G401 (cell line): ENCODE measurements at places on chromosomes 2 and 18. TPM values are rescaled to one million over a fixed set of nuclear protein-coding genes. Genes with fewer than 3 reads are reported as not detected.

The LAMA3 gene
- 0.43 and 0.44 TPM in 2 replicates for total RNA-seq

The DSC3 gene
- total RNA-seq = not detected in 2 replicates

- DNase-seq = no peak
Measured at GRCh38 chr2:41241325-41242000, 789.6 kb upstream of the SLC8A1 start.

GRCh38 chr2:10688921-10689807 is 611 bp downstream of the NOL10 start:
- peak; percentile 3 for DNase-seq

- no peak for DNase-seq
Measured at GRCh38 chr2:219469186-219469724, 29.4 kb upstream of the GMPPA start.

- DNase-seq = no peak
Measured at GRCh38 chr18:76323891-76324290, 171.2 kb downstream of the ZNF516 start.

DNA sequence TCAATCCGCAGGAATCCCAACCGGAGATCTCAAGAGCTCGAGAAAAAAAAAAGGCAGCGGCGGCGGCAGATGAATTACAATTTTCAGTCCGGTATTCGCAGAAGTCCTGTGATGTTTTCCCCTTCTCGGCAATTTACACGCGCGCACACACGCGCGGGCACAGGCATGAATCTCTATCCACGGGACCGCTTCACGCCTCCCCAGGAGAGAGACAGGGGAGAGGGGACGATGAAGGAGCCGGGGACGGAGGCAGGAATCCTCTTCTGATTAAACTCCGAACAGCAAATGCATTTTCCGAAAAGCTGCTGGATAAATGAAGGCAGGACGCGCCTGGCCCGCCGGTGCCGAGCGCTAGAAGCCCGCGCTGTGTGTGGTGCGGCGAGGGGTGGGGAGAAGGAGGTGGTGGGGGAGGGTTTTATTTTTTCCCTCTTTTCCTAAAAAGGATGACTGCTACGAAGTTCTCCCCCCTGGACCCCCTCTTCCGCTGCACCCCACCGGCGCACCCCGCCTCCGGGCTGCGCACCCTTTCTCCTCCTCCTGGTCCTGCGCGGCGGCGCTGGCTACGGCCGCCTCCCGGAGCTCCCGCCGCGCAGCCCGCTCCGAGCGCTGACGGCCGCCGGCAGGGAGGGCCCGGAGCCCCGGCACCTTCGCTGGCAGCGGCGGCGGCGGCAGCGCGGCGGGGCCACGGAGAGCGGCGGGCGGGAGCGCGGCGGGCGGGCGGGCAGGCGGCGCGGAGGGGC is at the start of gene BCL2:
BCL2 (minus strand) TSS at position 387 of the 740 bp plus-strand sequence.
- DNase-seq = peak; percentile 55

DNA sequence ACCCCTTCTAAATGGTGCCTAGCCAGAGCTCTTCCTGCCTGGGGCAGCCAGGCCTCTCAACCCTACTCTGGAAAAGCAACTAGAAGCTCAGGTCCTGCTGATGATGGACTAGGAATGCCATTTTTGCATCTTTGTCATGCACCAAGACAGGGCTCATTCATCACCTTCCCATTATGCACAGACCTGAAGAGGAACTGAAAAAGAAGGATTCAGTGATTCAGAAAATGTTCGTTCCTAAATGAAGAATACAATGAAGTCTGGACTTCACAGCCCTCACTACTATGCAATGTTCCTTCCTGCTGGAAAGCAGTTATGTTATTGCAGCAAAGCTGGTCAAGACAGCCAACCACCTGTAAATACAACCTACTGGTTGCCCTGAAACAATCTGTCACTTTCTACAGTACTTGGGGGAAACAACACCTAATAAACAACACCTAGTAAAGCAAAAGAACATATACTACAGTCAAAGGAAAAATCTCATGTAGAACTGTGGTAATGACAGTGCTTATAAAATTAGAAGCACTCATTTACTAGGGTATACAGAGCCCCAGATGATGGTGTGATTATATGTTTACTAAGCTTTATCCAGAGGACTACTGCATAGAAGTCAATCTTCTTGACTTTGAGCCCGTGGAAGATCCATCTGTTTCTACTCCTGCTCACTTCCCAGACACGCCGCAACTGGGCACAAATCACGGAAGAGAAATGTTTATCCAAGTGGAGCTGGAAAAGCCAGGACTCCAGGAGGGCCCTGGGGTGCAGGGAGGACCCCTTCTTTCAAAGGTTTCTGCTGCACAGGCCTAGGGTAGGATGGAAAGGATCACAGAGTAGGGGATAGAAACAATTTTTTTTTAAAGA is 103.1 kb upstream of the THOC1 start:
- DNase-seq = no peak

DNA sequence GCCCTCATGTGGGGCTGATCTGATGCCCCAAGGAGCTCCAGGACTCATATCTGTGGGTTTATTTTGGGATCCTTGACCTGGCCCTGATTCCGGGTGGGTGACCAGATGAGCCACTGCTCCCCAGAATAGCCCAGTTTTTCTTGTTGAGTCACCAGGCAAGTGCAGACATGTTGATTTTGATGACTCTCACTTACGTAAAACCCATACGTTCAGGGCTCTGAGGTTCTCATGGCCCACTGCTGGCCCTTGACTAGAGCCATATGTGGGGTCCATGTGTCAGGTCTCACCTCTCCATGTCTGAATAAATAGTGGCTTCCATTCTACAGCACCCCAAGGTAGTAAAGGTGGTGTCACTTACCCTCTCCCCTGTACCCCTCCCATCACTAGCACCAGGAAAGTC is 41.9 kb downstream of the CDC42EP3 start:
- no peak for DNase-seq

DNA sequence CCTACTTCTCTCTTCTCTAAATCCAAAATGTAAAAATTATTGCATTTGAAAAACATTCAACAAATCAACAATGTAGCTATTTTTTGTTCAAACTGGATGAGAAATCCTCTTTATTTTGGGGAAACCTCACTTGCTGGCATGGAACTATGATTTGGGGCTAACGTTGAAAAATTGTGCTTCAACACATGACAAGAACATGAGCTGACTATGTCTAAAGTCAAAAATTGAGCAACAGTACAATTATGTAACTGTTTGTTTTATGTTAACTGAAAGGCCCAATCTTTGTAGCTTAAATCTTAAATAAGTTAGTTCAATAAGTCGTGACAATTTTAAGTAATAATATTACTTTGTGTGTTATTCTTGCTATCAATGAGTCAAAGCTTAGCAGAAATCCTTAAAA is 67.3 kb downstream of the TMEFF2 start:
- no peak for DNase-seq

DNA sequence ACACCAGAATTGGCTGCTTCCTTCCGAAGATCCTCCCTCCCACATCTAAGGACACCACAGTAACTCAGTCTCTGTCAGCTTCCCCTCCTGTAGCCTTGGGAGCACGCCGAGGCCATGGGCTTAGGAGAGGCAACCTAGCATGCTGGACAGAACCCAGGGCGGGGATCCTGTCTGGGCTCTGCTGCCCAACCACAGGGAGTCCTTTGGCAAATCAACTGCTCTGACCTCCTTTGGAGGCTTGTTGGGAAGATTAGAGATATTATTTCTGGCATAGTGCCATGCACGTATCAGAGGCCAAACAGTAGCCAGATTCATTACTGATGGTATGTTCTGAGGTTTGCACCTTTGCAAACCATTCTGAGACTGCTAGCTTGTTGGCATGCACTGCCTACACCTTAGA is 262.7 kb upstream of the EPAS1 start:
- DNase-seq = no peak
